ENCODE measurements at places on chromosomes 6 and 20. TPM values are rescaled to one million over a fixed set of nuclear protein-coding genes. Genes with fewer than 3 reads are reported as not detected.

The SPATA2 gene
- 10.7 TPM for polyA plus RNA-seq

The CLVS2 gene
- polyA plus RNA-seq, result 0.33 TPM

The PTCRA gene
- 0.47 TPM for polyA plus RNA-seq

The ZDHHC14 gene
- polyA plus RNA-seq, result 19.2 TPM

The ADGRG6 gene
- 36.1 TPM for polyA plus RNA-seq

The ABHD16B gene
- not detected for polyA plus RNA-seq

The GMDS gene
- 67.1 TPM for polyA plus RNA-seq

The CBLN4 gene
- 1.7 TPM for polyA plus RNA-seq

The CST5 gene
- 0.32 TPM for polyA plus RNA-seq

The OR11A1 gene
- polyA plus RNA-seq, result not detected

The BPIFB2 gene
- polyA plus RNA-seq, result not detected

The MAPK13 gene
- polyA plus RNA-seq, result 27.6 TPM

The JAG1 gene
- 196 TPM for polyA plus RNA-seq

The PEDS1 gene
- 26.5 TPM for polyA plus RNA-seq

The ADTRP gene
- 0.14 TPM for polyA plus RNA-seq

The EYA2 gene
- polyA plus RNA-seq, result 1.8 TPM

The NANP gene
- 5.4 TPM for polyA plus RNA-seq

The STK35 gene
- polyA plus RNA-seq, result 15.5 TPM

The DAAM2 gene
- 25.2 TPM for polyA plus RNA-seq

The DACT2 gene
- polyA plus RNA-seq, result 5.1 TPM

The DEFB124 gene
- polyA plus RNA-seq, result not detected

The PLCB1 gene
- polyA plus RNA-seq, result 48.1 TPM

The ANKEF1 gene
- polyA plus RNA-seq, result 9.5 TPM

The RBBP8NL gene
- 3.0 TPM for polyA plus RNA-seq

The KCNQ2 gene
- polyA plus RNA-seq, result 1.9 TPM

The BTBD3 gene
- polyA plus RNA-seq, result 68.5 TPM

The SLC17A3 gene
- polyA plus RNA-seq, result 0.93 TPM

The CRISP2 gene
- polyA plus RNA-seq, result not detected
